G401 (cell line): ENCODE measurements at places on chromosomes 5 and 9.

- DNase-seq = no peak
These were observed 44.9 kb downstream of the PLEKHG4B start for GRCh38 chr5:136901-137300.

DNA sequence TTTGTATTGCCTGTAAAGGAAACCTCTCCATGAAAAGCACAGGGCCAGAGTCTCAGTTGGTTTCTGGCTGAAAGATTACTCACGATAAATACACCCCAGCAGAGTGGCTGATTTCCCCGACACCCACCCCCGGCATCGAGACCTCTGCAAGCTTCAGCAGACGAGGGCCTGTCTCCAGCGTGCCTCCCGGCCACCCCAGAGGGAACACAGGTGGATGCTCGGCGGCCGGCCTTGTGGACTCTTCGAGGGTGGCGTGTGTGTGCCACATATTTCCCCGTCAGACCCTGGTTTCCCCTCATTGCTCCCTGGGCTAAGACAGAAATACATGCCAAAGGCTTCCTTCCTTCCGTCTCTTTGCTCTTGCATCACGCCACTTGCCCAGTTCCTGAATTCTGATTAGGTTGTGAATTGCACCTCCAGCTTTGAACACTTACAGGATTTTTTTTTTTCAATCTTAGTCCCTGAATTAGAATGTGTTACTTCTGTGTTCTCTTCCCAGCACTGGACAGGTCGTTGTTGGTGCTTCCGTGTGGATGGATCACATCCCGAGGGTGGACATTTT, 13.6 kb downstream of the IRX1 start:
- DNase-seq = no peak

DNA sequence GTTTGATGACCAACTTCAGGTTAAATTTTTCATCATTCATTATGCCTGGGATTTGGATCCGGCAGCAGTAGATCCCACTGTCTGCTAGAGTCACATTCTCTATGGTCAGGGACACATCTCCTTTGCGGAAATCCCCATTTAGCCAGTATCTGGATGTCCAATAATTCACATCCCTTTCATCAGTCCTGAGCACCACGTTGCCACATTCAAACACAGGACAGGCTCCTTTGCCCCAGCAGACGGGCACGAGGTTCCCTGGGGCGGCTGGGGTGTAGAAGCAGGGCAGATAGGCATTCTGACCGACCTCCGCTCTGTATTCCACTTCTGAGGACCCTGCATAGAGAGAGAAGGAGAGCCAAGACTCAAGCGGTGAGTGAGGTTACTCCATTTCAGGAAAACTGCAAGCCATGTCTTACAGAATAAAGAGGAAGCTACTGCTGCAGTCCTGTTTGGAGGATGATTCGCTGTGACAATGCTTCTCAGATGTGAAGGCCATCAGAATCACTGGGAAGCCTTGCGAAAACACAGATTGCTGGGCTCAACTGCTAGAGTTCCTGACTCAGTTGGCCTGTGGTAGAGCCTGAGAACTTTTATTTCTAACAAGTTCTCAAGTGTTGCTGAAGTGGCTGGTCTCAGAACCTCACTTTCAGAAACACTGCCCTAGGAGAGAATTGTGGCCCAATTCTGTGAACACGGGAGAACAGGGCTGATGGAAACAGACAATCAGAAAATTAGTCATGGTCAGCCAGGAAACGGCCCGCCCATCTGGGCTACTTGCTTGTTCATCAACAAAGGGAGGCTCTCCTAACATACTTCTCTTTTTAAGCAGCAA, 2.0 kb downstream of the HAVCR2 start:
- DNase-seq = no peak

GRCh38 chr9:89044881-89045280, 53.6 kb downstream of the S1PR3 start:
- no peak for DNase-seq

- no peak for DNase-seq
These were observed 14.5 kb upstream of the LRRC70 start for GRCh38 chr5:62564101-62564500.

DNA sequence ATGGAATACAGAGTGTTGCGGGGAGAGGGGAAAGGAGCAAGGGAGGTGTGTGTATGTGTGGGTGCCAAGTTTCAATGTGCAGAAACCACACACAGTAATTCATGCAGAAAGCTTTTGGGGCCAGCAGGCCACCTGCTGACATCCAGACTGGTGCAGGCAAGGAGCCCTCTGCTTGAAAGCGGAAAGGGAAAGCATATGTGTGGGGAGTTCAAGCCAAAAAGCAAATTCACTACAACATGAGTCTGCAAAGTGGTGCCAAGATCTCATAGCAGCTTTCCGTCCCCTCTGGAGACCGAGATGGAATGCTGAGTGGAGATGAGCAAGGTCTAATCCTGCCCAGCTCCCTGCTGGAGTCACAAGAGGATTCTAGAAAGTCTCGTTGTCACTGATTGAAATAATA, 159.7 kb upstream of the VLDLR start:
- DNase-seq = peak; percentile 99

DNA sequence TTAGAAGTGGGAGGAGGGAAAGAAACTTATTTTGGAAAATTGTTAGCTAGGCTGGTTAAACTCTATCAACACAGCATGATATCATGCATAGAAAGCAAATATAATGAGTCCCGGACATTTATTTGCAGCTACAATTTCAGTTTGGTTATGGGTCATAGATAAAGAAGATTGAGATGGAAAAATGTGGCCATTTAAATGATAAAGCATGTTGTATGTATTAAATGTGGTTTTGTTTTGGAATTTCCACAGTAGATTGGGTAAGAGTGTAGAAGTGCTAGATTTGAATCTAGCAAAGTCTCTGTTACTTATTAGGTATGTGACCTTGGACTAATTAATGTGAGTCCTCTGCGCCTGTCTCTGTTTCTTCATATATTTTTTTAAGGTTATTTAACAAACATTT, 217.4 kb downstream of the KDM4C start:
- no peak for DNase-seq

GRCh38 chr9:99221266-99221620, 499 bp downstream of the ALG2 start:
- no peak for DNase-seq

DNA sequence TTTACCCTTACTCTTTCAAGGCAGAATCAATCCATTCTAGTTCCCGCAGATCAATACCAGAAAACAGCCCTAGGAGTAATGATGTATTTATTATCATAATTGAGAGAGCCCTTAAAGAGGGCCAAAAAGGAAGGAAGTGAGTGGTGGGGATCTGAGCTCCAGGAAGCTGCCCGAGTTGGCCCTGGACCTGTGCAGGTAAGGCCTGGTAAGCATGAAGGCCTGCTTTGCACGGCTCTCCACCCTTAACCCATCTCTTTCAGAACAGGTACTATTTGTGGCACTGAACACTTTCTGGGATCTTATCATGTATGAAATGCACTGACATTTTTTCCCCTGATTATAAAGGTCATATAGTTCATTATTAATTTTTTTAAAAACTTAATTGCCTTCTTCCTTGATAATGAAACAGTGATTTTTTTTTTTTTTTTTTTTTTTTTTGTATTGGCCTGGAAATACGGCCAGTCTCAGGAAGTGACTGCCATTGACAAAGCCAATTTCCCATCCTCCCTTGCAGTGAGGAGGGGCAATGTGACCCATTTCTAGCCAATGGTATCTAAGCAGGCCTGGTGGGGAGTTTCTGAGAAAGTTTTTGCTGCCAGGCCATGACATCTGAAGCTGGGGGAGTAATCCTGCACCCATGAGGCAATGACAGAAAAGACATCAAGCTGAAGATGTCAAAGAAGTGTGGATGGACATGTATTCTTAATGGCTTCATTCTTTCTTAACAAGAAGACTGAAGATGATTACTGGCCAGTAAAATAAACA, 6.3 kb upstream of the MVB12B start:
- DNase-seq = no peak

- DNase-seq = no peak
These were observed 307.6 kb upstream of the TNC start for GRCh38 chr9:115425601-115426000.

GRCh38 chr9:133910855-133911514, 81.1 kb downstream of the VAV2 start:
- no peak for DNase-seq

DNA sequence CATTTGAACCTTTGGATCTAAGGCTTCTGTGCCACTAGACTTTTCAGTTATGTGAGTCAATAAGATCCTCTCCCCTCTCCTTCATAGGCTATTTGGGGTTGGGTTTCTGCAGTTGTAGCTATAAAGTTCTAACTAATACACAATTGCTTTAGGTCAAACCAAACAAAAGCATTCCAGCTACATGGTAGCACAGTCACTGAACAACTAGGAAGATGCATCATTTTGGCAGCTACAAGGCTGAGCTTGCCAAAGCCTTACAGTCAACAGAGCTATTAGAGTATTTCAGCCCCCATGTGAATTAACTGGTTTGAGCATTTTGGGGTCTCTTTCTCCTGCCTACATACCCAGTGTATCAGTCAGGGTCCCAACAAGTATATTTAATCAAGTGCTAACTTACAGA, 234.6 kb downstream of the ZNF608 start:
- no peak for DNase-seq

DNA sequence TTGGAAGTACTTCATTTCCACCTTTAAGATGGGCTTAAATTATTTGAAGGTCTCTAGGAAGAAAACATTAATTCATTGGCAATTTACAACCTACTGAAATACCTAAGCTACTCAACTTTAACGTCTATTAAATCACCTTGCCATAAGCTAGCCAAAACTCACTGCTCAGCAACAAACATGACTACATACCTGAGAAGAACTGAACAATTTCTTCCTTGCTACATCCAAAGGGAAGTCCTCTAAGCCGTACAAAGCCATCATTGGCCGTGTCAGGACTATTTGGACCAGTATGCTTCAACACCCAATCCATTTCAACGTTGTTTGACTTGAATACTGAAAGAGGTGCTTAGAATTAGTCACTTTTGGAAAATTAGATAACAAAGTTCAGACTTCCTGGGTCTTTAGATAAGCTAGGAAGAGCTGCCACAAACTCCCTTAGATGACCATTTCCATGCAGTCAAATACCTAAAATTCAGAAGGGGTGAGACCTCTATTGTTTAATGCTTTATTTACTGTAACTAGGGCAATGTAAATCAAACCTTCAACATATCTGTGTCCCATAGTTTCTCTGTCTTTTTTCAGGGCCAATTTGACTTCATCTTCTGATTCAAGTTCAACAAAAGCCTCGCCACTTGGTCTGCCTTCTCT, 2.6 kb downstream of the HNRNPH1 start:
- DNase-seq = no peak

GRCh38 chr9:20788526-20789451, 104.7 kb downstream of the FOCAD start:
- DNase-seq = peak; percentile 87

DNA sequence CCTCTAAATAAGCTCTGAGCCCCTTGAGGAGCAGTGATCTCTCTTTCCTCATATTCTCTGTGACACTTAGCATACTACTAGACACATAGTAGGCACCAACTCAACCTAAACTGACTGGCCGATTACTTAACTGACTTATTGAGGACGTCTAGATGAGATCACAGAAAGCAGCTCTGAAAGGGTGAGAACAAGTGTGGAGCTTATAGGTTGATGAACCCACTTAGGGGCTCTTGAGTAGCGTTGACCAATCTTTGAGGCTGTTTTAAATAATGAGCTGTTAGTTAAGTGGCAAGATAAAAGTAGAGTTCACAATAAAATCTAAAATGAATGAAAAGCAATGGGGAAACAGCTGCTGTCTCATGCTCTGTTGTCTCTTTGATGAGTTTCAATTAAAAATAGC, 124.7 kb upstream of the TNPO1 start:
- no peak for DNase-seq

DNA sequence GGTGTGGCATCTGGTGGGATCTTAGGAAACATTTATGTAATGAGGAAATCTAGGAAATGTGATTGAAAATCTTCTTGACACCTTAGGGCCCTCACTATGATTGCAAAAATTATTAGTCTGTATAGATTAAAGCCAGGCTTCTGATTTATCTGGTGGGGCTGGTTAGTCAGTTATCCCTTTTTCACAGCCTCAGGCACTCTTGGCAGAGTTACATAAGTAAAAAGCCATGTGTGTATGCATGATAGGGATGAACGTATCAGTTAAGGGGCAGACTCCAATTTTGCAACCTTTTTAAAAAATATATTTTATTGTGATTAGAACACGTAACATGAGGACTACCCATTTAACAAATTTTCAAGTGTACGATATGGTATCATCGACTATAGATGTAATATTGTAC, 30.6 kb upstream of the RAB14 start:
- DNase-seq = no peak

DNA sequence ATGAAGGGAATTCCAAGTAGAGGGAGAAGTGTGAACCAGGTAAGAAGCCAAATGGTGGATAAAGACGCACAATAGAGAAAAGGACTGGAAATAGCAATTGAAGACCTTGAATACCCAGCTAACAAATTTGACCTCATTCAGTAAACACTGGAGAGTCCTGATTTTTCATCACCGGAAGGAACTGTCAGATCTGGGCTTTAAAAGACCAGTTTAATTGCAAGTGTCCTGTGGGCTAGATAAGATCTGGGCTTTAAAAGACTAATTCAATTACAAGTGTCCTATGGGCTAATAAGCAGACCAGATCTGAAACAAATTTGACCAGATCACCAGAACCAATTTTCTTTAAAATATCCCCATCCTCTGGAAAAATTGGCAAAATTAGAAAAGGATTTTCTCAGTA, 380.0 kb downstream of the ACTL7B start:
- DNase-seq = no peak

DNA sequence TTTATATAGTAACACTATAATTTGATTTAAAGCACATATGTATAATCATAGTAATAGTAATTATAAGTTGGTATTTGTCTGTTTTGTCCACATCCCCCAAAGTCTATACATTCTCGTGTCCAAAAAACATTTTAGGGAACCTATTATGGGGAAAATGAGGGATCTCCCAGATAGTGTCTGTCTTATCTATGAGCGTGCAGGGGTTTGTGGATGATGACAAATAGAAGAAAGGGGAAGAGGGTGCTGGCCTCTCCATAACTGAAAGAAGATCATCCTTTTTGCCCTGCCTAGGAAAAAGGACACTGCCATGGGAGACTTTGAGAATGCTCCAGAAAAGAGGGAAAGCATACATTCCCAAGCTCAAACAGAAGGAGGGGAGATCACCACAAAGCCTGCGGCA, 45.3 kb downstream of the C5orf22 start:
- no peak for DNase-seq

DNA sequence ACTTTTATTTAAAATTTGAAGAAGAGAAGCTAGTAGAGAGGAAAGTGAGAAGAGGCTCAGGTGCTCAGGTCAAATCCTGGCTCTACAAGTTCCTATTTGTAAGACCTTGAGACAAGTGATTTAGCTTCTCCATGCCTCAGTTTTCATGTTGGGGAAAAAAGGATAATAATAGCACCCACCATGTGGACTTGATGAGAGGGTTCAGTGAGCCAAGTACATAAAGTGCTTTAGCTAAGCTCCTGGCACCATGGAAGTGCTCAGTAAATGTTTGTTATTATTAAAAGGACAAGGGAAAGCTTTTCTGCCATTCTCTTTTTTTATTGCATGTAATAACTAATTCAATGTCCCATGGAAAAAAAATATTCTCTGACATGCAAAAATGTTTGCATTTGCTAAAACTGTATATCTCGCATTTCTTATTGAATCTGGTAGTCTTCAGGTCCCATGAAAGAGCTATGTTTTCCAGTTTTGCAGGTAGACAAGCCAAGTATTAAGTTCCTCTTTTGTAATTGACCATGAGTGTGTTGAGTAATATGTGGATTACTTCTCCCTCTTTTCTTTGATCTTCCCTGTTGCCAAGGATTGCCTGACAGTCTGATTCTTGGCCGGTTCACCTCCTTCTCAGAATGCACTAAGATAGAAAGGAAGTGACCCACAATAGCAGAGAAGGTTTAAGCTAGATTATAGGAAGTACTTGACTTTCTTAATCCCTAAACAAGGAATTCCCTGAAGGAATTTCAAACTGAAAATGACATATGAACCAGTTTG, 45.6 kb upstream of the TRIM32 start:
- DNase-seq = no peak

GRCh38 chr9:120152295-120152694, 427.7 kb downstream of the CDK5RAP2 start:
- DNase-seq = peak; percentile 69
